Hematopoietic multipotent progenitor cell treated with erythropoietin and hydrocortisone succinate and interleukin-3 and kit ligand, for 8 days (in vitro differentiated cells): ENCODE measurements at places on chromosomes 16 and 17.
A peak's percentile ranks its signal among the peaks of the same experiment; 100 is the strongest.

DNA sequence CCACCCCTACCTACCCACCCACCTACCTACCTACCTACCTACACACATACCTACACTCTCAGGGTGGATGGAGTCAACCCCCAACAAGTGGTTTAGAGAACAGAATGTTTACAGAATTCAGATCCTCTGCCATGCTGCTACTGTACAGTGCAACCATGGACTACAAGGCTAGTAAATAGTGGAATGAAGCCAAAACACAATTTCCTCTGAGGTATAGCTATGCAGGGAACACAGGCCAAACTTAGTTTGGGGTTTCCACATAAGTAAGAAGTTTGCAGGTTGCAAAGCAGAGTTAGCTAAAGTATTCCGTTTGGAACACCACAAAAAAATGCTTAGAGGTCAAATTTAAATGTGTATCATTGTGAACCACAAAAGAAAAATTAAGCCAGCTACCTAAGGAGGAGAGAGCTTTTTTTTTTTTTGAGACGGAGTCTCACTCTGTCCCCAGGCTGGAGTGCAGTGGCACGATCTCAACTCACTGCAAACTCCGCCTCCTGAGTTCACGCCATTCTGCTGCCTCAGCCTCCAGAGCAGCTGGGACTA, 2.7 kb upstream of the AP1G1 start:
- no peak for DNase-seq

DNA sequence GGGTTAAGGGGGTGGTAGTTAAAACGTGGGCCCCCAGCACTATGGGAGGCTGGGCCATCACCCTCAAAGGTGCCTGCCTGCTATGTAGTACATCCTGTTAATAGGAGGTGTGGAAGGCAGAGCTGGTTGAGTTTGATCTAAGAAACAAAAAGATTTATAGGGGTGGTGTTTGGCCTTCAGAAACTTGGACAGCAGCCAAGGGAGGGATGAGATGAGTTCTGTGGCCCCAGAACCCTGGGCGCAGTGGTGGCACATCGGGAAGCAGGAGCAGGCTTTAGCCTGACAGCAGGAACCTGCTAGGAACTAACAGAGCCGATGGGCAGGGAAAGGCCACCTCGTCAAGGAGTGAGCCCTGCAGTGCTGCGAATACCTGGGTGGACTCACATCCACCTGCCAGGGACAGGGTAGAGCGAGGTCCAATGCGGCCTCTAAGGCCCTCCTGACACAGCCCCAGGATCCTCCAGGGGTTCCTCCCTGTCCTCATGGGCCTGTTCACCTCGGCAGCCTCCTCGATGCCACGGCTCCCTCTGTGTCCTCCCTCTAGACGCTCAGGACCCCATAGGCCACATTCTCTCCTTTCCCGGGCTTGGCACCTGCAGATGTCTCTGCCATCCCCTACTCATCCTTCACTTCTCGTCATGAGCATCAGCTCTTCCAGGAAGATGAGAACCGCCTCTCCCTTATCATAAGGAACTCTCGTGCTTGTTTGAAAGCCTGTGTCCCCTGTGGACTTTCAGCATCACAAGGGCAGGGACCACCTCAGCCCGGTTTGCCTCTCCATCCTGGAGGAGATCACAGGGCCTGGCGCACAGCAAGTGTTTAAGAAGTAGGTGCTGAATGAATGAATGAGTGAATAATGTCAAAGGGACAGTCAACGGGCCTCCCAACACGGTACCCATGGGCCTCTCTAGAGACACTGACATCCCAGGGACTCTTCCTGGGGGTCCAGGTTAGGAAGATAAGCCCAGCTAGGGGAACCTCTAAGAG, 103.5 kb upstream of the TNRC6C start:
- no peak for DNase-seq

DNA sequence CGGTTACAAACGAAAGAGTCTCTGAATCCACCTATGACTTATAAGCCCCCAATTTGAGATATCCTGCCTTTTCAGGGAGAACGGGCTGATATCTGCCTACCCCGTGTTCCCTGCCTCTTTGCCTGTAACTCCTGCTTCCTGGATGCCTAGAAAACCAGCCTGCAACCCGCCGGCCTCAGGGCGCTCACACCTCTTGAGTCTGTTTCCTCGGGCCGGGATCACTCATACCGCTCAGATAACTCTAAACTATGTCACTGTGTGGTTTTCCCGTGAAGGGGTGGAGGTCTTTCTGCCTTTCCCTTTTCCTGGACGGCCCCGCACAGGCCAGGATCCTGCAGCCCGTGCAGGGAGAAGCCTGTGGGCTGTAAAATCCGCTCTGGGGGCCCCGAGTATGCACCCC, 10.4 kb downstream of the RPUSD1 start:
- DNase-seq, result no peak

DNA sequence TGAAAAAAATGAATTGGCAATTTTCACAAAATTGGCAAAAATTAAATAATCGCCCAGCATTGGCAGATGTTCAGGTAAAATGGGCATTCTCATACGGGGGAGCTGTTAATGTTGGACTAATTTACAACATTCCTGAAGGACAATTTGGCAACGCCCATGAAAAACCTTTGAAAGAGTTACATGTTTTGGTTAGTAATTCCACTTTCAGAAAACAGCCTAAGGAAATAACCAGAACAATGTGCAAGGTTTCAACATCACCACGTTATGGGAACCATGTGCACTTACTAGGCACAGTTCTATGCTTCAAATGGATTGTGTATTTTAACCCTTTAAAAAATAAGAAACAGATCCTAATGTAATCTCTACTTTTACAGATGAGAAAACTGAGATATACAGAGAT, 62.7 kb downstream of the CDYL2 start:
- DNase-seq, result no peak

DNA sequence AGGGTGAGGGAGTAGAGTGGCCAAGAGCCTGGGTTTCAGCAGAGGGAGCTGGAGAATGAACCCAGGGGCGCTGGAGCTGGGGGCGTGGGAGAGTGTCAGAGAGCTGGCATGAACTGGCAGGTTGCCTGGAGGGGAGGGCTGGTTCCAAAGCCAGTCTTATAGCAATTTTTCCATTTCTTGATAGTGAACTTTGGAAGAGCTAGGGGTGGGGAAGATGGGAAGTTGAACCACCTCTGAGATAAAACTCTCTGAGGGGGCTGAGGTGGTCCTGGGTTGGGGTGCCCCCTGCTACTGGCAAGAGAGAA, 36.9 kb downstream of the ADGRG5 start:
- DNase-seq, result no peak

- no peak for DNase-seq
Measured at GRCh38 chr16:83817022-83817421, 9.2 kb downstream of the HSBP1 start.

GRCh38 chr16:85929259-85929721, 30.3 kb downstream of the IRF8 start:
- no peak for DNase-seq

DNA sequence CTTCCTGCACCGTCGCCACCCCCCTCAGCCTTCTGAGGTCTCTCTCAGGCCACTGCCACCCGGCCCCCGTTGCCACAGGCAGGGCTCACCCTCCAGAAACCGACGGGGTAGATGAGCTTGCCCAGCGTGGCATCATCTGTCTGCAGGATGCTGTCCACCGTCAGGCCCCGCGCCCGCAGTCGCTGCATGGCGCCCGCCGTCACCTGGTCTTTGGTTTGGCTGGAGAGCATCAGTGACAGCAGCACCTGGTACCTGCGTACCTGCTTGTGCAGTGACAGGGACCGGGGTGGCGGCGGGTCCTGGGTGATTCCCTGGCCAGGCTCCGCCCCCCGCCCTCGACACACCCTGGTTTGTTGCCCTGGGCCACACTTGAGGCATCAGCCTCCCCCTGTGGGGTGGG, 3.1 kb downstream of the NTHL1 start:
- no peak for DNase-seq

DNA sequence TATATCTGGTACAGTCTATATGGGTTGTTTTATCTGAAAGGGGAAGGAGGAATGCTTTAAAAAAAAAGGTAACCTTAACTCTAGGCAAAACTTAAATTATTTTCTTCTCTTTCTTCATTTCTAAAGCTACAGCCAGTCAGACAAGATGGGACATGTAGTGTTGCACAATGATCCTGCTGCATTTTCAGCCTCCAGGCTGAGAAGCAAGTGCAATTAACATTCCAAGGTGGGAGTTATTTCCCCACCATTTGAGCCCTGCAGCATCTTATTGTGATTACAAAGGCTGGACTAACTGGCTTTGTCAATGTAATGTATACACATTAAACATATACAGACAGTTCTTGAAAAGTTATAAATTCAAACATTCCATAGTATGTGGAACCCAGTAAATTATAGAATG, 22.6 kb upstream of the NF1 start:
- no peak for DNase-seq

GRCh38 chr17:5683241-5683640, 98.9 kb upstream of the NLRP1 start:
- no peak for DNase-seq

GRCh38 chr17:30429155-30429554, 48.1 kb upstream of the GOSR1 start:
- DNase-seq, result no peak

GRCh38 chr16:11791144-11791828, 5.8 kb downstream of the ZC3H7A start:
- DNase-seq, result no peak

DNA sequence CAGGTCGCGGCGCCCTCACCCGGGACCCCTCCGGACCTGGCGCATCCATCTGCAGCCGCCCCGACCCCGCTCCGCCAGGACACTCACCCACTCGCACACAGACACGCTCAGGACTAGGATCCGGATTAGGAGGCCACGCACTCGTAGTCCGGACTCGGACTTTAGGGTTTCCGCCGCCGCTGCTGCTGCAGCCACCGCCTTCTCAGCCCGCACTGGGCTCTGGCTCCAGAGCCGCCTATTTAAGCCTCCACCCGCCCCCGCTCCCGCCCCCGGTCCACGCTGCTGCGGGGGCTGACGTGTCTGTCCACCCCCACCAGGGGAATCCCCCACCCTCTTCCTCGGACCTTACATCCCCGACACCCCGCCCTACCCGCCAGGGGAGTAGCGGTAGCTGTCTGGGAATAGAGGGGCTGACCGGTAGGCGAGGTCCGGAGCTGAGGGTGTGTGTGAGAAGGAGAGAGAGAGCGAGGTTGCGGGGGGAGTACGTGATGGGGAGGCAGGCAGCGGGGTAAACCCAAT, at the start of gene RRAD:
TSS of gene RRAD (minus strand) at position 214 of the 519 bp plus-strand sequence. CDS start 356 bp downstream, outside the sequence.
- no peak for DNase-seq

DNA sequence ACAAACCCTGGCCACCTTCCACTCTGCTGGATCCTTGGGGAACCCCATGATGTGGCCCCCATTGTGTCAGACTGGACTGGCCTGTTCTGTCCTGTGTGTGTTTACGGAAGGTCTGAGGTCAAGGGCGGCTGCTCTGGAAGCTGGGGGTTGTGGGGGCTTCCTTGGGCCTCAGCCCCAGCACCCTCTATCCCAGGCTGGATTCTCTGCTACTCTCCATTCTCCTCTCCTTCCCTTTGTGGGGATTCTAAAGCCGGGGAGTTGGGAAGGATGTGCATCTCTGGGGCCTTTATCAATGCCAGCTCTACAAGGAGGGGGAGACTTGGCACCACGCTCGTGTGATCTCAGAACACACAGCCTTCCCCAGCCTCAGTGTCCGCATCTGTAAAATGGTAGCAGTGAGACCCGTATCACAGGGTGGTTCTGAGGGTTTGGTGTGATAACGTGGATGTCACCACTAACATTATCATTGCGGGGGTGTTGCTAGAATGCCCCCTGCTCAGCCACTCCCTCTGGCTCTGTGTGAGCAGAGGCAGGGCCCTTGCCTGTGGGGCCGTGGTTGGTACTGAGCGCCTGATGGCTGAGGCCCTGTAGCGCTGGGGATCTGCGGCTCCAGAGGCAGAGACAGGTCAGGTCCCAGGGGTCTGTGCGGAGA, 18.1 kb downstream of the ADGRG1 start:
- DNase-seq, result peak; percentile 47
